DMS79 (cell line): ENCODE measurements at places on chromosomes 2 and 18.

- DNase-seq, result no peak
Measured at GRCh38 chr2:54572636-54573536, 116.8 kb downstream of the SPTBN1 start.

GRCh38 chr2:10254373-10255188 is 48.1 kb upstream of the HPCAL1 start:
- DNase-seq, result no peak

DNA sequence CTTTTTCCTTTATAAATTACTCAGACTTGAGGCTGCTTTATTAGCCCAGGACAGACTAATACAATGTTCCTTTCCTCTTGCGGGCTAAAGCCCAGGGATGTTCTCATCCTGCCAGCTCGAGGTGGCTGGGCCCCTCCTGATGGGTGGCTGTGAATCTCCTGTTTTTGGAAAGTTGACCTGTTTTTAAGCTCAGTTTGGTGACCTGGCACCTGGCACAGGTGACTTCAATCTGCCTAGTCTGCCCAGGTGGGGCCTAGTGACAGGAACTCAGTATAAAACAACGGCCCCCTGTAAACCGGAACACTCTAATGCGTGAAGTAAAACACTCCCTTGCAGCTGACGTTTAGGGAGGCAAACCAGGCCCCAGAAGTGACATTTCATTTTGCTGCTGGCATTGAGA is 92.7 kb upstream of the SNTG2 start:
- no peak for DNase-seq

- DNase-seq, result no peak
Measured at GRCh38 chr2:169712791-169713227, 18.5 kb downstream of the PHOSPHO2 start.

- no peak for DNase-seq
Measured at GRCh38 chr2:221434142-221434541, 138.0 kb downstream of the EPHA4 start.

DNA sequence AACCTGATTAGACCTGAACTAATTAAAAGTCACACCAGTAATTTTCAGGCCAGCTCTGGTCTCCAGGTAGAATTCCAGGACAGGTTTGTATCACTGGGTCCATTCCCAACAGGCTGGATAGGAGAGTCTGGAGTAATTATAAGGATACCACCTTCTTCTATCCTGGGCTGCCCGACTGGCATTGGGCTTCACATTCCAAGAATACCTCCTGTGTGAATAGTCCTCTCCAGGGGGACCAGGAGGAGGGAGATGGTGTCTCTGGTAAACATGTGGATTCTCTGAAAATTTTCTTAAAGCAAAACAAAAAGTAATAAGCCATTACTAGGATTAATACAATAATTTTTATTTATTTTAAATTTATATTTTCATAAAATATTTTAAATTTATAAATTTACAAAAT is 17.3 kb downstream of the DUSP11 start:
- DNase-seq, result no peak

- peak; percentile 30 for DNase-seq
Measured at GRCh38 chr2:199624958-199625357, 167.2 kb upstream of the SATB2 start.

- no peak for DNase-seq
Measured at GRCh38 chr2:3636586-3637310, 21.3 kb upstream of the ALLC start.

GRCh38 chr18:74714791-74715190 is 117.1 kb downstream of the ZNF407 start:
- no peak for DNase-seq

DNA sequence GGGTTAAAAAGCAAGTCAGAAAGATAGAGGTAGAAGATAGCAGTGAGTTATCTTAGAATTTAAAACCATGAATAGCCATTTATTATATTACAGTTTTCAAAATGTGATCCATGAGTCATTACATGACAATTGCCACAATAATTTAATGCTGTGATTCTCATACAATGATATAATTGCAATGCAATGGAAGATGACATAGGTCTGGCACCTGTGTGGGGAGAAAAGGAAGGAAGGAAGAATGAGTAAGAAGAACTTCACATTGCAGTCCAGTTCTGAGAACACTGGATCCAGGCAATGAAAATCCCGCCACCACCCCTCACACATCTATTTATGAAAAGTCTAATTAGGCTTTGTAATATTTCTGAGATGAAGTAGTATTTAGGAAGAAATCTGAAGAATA is 738.1 kb upstream of the LINC00305 start:
- no peak for DNase-seq

DNA sequence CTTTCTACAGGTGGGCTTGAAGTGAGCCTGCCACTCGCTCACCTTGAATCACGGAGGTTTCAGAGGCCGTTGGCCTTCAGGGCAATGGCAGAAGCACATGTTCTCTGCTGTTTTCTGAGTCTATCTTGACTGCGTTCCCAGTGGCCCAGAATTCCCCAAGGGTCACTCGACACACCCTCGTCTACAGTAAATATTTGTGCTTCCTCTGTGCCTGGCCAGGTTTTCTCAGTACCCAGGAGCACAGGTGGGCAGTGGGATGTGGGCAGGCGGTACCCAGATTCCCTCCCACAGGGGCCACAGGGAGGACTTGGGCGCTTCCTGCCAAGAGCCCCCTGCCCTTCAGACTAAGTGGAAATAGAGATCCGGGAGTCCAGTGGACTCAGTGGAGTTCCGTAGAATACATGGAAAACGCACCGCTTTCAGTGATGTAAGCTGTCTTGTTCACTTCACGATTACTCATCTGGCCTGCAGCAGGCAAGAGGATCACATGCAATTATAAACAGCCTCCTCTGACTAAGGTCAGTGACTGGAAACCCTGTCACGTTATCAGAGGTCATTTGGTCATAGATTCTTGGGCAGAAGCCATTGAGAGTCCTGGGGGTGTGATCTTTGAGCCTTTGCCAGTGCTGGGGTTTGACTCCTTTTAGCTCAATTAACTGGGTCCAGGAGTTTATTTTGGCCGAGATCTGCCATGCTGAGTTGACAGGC is 179.8 kb downstream of the NEDD4L start:
- DNase-seq, result no peak

DNA sequence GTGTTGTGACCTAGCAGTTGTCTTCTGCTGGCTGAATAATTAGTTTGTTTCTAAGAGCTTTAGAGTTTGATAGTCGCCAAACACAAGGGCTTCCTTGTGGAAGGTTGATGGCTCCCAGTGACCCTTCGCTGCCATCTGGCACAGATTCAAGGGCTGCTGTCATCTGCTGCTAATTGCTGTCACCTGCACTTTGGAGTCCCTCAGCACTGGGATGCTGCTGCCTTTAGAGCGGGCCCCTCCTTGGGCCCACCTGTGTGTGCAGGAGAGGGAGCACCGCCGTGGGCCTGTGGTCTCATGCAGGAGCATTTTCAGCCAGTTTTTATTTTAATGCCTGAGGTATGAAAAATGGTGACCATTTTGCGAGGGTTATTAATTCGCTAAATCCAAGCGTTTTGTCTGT is 154.0 kb upstream of the NFATC1 start:
- peak; percentile 50 for DNase-seq

DNA sequence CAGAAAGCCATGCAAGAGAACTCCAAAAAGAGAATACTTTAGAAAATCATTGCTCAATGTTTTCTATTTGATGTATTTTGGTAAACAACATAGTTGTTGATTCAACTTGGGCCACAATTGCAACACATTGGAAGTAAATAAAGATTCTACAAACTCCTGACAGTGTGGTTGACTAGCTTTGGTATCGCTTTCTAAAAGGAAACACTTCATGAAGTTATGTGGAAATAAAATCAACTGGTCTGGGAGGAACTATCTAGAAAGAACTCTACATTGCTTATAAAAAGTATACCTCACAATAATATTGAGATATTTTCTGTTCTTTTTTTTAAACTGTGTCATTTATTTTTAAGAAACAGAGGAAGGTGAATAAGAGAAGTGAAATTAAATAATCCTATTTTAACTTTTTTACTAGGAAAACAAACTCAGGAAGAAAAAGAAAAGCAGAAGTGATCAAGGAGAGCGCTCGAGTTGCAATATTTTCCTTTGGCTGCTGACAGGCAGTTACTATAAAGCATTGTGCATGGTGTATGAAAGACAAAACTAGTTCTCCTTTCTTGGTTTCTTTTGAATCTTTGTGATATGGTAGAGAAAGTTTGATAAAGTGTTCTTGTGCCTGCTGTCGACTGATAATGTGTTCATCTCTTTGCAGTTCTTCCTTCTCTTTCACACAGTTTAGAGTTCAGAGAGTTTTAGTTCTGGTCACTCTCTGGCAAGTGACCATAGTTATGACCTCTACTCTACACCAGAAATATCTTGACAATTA is 3.0 kb downstream of the DHRS9 start:
- DNase-seq, result no peak

GRCh38 chr2:20365249-20365817 is 14.7 kb upstream of the PUM2 start:
- no peak for DNase-seq

- DNase-seq, result no peak
Measured at GRCh38 chr2:98483257-98483861, 38.7 kb downstream of the INPP4A start.

DNA sequence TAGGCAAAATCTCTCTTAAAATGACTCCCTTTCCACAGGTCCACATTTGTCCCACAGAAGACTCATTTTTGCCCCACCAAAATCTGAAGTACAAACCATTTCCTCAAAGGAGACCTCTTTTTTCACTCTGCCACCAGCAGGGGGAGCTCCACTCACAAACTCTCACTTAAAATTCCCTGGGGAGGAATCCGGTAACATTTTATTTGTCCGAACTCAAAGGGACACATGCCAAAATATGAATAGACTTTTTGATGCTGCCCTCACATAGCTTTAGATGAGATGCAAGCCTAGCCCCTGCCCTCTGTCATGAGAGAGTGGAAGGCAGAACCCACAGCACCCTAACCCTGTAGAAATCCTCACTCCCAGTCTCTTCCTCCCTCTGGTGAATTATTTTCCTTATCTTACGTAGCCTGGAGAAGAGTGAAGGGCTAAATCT is 57.1 kb downstream of the RMDN2 start:
- peak; percentile 22 for DNase-seq

DNA sequence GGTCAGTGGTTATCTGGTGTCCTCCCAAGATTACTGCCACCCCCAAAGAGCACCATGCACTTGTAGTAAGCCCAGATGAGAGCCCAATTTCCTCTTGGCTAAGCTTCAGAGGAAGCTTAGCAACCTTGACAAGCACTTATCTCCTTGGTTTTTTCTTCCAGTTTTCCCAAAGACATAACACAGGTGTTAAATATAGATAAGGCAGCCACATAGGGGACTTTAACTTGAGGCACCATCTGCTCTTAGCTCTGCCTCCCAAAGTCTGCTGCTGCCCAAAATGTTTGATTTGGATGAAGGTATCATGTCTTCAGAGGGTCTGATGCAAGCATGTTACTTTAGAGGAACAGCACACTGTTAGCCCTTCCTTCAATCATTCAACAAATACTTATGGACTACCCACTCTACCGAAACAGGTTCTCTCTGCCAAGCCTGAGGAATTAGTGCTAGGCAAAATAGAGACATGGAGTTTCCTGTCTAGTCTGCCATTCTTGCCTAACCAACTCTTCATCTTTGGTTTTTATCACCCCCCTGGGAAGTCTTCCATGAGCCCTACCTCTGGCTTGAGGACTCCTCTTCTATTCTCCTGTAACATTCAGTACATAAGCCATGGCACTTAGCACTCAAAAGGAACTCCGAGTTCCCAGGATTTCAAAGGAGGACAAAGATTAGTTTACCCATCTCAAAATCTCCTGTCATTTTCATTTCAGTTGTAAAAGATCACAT is 73.7 kb downstream of the SP3 start:
- no peak for DNase-seq

DNA sequence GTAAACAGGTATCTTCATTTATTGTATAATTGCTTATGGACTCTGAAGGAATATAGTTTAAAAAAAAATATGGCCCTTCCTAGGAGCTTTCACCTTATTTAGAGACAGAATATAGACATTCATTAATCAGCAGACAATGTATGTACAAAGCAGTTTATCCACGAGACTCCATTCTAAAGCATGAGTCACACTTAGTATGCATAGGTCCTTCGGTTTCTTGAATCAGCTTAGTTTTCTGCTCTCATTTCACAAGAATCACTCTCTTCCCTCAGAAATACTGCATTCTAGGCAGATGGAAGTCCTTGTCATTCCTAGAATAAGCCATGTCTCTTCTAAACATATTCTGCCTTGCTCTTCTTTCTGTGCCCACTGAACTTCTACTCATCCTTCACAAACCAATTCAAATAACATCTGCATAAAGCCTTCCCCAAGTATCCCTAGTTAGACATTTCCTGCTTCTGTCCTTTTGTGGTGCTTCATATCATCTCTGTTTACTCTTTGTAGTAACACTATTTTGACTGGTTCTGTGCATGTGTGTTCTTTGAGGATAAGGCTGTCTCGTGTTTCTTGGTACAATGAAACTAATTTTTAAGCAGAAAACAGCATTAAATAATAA is 84.5 kb downstream of the PTRHD1 start:
- DNase-seq, result no peak

- DNase-seq, result no peak
Measured at GRCh38 chr18:36734596-36734995, 94.2 kb downstream of the TPGS2 start.

DNA sequence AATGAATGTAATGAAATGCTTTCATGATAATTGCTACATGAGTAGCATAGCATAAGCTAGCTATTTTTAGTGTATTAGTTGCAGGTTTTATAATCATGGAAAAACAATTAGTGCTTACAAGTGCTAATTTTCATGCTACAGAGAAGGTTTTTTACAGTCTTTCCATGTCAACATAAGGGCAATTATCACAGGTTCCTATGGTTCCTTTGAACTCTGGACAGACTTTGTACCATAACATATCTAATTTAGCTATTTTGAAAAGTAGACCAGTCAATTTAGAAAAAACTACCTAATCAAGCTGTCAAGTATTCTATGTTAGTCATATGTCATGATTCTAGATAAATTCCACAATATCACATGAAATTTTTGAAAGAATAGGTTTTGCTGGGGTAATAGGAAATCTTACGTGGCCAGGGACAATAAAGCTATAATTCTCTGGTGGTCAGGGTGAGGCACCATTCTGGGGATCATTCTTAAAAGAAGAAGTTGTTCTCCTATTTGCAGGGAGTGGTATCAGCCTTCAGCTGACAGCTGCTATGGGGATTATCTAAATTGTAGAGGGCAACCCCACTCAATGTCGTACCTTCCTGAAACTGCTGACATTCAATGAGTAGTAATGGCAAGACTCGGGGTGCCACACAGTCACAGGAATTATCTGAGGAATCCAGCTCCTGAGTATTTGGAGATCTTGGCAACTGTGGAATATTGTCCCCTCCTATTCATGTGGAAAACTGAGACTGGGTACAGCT is 724.0 kb upstream of the LINC00305 start:
- DNase-seq, result no peak

- no peak for DNase-seq
Measured at GRCh38 chr2:17792515-17792914, 23.7 kb upstream of the MSGN1 start.

GRCh38 chr2:107107351-107107750 is 221.4 kb upstream of the ST6GAL2 start:
- no peak for DNase-seq

GRCh38 chr2:221844212-221845020 is 272.3 kb upstream of the EPHA4 start:
- peak; percentile 4 for DNase-seq
